Tibial artery (tissue), 4 donors: ENCODE measurements at places on chromosomes 7 and 10.

DNA sequence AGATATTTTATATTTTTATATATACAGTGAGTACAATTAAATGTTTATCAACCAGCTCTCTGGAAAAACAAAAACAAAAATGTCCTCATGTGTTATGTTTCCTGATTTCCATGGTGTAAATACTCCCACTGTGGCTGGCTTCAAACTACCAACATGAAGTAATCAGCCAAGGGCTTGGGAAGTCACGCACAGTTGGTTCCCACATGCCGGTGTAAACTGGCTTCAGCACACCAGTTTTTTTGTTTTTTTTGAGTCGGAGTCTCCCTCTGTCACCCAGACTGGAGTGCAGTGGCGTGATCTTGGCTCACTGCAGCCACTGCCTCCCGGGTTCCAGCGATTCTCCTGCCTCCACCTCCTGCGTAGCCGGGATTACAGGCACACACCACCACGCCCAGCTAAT lies 11.8 kb downstream of the OSBPL3 start:
- no peak for DNase-seq

- DNase-seq, result no peak
These were observed 2.9 kb downstream of the FGFR2 start for GRCh38 chr10:121595351-121595805.

DNA sequence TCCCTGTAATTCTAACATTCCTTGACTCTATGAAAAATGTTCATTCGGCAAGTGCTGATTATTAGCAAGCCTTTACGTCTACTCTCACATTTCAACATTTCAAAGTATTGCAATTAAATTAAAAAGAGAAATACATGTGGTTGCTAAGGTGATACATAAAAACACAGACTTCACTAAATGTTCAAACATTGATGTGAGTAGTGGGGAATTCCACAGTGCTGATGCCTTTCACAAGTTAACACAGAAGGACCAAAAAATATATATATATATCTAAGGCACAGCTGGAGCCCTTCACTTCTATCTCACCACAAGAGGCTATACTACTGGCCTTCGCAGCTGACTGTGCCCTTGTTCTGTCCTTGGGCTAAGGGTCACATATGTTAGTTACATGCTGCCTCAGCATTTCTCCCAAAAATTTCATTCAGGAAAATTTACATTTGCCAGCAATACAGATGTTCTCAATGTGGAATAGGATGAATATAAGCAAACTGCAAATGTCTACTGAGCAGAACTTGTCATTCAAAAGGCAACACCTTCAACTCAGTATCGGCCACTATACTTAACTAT lies 13.9 kb downstream of the CTTNBP2 start:
- no peak for DNase-seq

GRCh38 chr7:18144166-18144565 lies 116.5 kb upstream of the PRPS1L1 start:
- no peak for DNase-seq

DNA sequence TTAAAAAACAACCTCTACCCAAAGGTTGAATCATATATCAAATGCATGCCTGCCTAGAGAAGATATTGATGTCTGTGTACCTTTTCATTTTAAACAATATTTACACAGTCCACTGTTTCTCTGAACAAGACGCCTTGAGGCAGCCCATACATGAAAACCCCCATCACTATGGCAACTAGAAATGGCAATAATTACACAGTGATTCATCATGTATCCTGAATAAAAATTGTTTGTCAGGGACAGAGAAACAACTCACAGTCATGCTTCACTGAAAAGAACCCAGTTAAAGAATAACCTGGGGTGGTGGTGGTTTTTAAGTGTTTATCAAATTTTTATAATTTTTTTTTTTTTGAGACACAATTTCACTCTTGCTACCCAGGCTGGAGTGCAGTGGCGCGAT lies 19.7 kb downstream of the DNAJC12 start:
- no peak for DNase-seq

DNA sequence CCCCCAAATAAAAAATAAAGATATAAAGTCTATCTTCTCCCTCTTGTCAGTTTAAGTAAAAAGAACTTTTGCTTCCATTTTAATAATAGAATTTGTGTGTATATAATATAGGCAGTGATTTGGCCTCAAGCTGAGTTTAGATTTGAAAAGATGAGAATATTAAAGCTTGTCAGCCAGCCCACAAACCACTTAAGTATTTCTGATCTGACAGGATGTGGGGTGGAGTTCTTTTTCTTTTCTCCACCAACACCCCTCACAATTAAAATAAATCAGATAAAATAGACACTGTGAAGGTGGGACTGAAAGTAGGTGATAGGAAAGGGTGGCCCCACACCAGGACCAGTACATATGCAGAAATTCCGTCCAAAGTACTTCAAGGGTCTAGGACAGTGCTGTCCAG lies 714.1 kb downstream of the AUTS2 start:
- DNase-seq, result no peak

DNA sequence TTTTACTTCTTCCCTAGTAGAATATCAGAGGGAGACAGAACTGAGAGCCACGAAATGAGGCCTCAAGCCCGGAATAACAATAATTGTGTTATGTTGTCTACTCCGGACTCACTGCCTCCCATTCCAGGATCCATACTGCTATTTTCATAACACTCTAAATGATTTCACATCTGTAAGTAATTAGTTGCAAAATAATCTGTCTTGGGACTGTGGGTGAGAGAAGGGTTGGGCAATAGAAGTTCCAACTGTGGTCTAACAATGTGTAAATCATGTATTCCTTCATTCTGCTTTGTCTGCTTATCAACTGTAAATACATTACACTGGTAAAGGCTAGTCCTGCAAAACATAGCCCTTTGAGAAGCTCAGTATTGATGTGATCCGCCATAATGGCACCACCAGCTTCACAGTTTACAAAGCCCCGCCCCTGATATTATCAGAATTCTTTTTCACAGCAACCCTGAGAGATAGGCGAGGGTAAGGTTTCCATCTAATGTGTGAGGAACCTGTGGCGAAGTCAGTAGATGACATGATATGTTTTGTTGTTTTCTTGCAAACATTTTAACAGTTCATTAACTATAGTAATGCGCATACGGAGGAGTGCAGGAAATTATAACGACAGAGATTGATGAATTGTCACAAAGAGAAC lies 265.7 kb upstream of the BMPER start:
- no peak for DNase-seq

DNA sequence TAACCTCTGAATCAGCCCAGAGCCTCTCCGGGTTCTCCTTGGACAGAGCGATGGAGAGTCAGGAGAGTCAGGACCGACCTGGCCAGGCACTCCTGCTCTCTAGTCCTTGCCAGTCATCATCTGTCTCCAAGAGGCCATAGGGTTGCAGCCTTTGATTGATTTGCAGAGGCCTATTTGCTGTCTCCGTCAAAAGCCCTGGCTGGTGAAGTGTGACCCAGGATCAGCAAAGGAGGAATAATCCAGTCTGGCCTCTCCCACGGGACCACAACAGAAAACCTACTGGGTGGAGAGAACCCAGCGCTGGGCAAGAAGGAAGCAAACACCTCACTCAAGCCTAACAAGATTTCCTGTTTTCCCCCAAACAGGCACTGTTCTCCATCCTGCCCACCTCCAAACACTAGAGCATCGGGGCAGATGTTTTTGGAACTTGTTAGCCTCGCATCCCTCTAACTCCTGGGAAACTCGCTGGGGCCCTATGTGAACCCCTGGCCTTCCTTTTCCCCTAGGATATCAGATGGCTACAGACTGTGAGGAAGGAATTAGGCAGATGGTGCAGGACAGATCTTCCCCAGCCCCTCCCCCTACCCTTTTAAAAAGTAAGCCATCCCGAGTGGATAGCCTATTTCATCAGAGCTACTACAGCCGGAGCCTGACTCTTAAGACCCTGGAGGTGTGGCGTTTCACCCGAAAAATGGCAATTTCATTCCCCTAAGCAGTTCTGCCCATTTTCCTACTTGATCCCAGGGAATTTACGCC lies 54.3 kb downstream of the PODXL start:
- DNase-seq, result no peak

- no peak for DNase-seq
These were observed 84.4 kb upstream of the BET1 start for GRCh38 chr7:94088560-94088959.

DNA sequence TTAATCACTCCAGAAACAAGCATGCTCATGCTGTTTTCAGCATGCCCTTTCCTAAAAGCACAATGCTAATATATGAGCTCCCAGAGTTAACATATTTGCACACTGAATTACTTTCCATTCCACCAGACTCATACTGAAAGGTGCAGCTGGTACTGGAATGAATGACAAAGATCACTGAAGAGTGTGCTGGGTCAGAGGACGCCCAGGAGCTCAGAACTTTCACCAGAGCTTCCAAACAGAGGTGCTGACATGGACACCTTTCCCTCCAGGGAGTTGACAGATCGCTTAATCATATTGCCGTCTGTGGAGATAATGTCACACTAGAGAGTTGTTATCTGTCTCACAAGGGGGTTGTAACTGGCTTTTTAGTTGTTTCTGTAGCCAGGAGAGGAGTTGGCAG lies 292.9 kb downstream of the LHFPL3 start:
- no peak for DNase-seq
